Epithelial cell of proximal tubule (primary cell): ENCODE measurements at places on chromosomes 2 and 18.

DNA sequence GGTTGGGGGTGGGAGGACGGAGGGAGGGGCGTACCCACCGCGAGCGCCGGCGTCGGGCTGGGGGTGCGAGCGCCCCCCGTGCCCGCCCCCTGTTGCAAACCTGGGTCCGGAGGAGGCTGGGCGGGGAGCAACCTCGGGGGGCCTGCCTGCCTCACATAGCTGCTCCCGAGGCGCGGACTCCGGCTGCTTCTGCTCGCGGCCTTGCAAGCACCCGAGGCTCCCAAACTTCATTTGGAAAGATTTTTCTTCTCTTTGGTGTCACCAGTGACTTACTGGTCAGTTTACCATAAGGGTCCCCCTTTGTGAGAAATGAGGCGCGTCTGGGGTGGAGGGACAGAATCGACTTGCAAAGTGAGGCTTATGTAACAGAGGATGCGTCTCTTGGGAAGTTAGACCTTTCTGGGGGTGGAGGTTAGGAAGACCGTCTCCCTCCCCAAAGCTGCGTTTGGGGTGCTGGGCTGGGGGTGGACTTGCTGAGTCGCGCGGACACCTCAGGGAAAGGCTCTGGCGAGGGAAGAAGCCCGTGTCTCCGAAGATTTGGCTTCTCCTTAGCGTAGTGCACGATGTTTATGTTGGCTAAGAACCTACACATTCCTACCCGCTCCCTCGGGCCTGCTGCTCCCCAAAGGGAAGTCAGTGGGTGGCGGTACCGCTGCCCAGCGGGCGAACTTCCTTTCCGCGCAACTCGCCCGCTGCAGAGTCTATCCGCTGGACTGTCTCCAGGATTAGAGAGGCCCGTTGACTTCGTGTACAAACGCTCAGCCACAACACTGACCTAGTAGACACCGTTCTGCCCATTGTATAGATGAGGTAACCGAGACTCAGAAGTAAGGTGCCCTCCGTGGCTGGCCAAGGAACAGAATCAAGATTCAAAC lies 559 bp downstream of the TMEM37 start:
- DNase-seq = no peak

DNA sequence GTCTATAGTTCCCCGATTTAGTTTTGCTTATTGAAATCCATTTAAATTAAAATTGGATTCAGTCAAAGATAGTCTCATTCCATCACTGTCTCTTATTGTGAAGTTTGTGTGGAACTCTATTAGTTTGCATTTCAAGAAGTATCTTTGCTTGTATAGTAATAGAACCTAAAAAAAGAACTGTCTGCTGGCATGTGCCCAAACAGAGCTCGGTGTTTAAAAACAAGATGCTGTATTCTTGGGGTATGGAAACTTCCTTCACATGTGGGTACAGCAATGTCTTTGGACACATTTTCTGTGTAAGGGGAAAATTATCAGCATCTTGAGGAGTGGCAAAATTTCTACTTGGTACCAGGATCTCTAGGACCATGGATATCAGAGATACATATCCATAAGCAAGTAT lies 292.6 kb downstream of the PLCL1 start:
- no peak for DNase-seq

- no peak for DNase-seq
These were observed 40.6 kb upstream of the FOSL2 start for GRCh38 chr2:28352104-28352503.

- no peak for DNase-seq
These were observed 560.8 kb upstream of the FAM98A start for GRCh38 chr2:34159901-34160300.

GRCh38 chr18:73040247-73040646 lies 172.5 kb upstream of the NETO1 start:
- DNase-seq = peak; percentile 22

DNA sequence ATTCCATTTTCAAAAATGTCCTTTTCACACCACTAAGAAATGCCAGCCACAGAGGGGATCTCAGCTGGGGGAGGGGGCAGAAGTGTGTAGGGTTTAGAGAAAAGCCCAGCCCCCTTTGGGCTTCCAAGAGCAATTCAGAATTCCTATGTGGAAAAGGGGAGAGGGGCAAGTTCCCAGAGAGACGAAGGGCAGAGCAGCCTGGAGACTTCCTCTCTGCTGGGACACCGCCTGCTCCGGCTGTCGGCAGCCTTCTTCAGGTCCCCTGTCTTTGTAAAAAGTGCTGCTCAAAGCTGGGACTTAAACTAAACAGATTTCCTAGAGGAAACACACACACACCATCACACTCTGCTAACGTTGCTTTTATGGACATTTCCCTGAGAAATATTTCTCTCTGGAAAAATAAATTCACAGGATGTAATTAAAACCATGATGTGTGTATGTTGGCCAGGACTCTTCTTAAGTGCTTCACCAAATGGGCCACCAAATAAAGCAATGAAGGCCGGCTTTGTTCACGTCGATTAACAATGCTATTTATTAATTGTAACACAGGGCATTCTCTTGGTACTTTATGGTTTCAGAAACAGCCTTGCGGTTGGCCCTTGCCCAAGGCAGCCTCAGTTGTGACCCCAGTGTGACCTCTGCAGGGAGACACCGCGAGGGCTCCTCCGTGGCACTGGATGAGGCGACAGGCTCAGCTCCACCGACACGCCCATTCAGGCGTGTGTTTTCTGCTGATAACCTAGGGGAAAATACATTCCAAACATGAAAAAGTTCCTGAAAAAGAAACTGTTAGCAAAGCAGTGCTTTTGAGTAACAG lies 5.6 kb upstream of the ASB1 start:
- DNase-seq = no peak

- no peak for DNase-seq
These were observed 56.9 kb downstream of the BCL2 start for GRCh38 chr18:63262369-63263335.

DNA sequence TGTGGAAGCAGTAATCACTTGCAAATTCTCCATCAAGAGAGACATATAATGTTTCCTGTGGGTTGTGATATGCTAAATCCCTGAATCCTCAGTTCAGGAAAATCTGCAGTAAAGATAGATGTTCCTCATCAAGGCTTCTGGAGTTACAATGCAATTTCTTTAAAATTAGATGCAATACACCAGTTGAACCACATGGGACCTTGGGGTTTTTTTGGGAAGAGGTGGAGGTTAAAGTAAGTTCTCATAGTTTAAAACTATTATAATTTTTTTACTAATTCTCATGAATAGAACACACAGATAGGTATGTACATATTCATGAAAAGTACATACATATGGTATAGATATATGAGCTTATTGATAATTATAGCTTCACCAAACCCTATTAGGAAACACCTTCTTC lies 496.2 kb downstream of the SATB2 start:
- DNase-seq = no peak

DNA sequence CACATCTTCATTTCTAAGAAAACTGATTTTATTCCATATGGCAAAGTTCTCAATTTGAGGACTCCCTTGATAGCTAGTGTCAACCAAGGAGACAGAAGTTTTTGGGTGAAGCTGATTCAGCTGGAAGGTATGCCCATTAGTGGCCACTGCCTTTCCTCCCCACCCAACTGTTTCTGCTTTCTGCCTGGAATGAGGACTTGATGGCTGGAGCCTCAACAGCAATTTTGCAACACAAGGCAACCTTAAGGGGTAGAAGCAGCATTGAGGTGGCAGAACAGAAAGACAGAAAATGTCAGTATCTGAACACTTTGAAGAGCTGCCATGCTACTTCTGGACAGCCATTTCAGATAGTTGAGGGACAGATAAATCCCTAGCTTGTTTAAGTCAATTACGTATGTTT lies 47.0 kb downstream of the INHBB start:
- DNase-seq = no peak

- peak; percentile 74 for DNase-seq
These were observed 111.1 kb downstream of the KLHL14 start for GRCh38 chr18:32661486-32662299.

- DNase-seq = no peak
These were observed at the start of gene PARD6G for GRCh38 chr18:80247393-80247841. Gene PARD6G, minus strand, starts transcription at chr18:80247514. Its CDS starts 166 bp downstream, at chr18:80247348.

DNA sequence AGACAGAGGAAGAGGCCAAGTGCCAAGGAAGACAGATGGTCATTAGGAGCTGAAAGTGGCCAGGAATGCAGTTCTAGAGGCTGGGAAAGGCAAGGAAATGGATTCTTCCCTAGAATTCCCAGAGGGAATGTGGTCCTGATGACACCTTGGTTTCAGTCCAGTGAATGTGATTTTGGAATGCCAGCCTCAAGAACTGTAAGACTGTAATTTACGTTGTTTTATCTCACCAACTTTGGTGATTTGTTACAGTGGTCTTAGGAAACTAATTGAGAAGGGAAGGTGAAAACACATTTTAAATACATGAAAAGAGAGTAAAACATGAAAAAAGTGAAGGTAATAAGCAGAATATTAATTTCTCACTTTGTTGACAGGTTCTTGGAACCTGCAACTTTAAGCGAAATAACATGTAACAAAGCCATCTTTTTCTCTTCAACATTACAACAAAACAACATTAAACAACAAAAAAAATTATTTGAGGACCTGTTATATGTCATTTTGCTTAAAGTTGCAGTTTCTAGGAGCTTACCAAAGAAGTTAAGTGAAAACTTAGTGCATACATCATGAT lies 370.2 kb downstream of the METTL4 start:
- DNase-seq = no peak

DNA sequence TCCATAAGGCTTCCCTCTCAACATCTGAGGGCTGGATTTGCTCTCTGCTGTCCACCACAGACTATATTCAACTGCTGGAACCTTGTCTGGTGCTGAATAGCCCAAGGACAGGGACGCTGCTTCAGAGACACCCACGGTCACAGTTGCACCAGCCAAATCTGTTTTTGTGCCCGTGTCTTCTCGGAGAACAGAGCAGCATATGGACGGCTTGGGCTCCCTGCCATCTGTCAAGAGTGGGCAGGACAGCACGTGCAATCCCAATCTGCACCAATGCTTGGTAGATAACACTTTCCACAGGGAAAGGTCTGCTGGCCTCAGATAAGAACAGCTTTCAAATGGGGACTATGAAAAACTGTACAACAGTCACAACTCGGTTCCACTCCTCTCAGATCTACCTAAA lies 466.1 kb downstream of the TGIF1 start:
- DNase-seq = no peak

DNA sequence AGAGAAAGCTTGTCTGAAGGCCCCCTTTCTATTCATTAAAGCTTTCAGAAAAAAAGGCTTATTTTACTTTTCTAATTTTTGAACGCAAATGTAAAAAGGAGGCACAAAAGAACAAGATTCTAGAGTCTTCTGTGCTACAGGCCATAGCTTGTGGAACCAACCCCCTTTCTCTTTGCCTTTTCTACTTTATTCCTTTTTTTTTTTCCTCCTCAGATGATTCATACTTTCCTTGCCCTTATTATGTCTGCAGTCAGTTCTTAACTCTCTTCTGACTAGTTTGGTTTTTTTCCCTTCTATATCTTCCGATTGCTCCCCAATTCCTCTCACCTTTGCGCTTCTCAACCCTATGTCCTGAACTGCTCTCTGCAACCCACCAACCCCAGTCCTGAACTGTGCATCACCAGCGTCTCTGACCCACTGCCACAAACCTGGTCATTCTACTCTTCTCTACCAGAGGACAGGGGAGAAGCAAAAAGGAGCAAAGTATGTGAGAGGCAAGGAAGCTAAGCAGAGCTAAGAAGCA lies 56.9 kb upstream of the WIPF1 start:
- no peak for DNase-seq

GRCh38 chr2:2681085-2681484 lies 350.0 kb upstream of the MYT1L start:
- DNase-seq = no peak

DNA sequence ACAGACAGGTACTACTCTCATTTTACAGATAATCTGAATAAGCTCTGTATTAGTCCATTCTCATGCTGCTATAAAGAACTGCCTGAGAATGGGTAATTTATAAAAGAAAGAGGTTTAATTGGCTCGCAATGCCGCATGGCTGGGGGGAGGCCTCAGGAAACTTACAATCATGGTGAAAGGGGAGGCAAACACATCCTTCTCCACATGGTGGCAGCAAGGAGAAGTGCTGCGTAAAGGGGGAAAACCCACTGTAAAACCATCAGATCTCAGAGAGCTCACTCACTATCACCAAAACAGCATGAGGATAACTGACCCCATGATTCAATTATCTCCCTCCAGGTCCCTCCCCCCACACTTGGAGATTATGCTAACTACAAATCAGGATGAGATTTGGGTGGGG lies 254.4 kb downstream of the KCNE4 start:
- peak; percentile 4 for DNase-seq

DNA sequence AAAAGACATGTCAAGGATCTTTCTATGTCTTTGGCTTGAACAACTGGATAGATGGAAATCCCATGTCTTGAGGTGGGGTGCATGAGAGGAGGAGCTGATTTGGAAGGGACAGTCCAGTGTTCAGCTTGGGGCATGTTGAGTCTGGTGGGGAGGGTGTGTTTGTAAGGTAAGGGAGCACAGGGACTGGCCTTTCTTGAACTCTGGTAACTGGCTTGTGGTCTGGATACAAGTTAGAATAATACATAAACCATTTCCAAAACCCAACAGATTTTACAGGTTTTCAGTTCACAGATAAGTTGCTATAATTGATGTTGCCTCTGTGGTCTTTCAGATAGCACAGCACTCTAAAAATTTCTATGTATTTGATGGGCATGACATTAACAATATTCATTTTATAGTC lies 24.2 kb downstream of the RHBDD1 start:
- DNase-seq = no peak

DNA sequence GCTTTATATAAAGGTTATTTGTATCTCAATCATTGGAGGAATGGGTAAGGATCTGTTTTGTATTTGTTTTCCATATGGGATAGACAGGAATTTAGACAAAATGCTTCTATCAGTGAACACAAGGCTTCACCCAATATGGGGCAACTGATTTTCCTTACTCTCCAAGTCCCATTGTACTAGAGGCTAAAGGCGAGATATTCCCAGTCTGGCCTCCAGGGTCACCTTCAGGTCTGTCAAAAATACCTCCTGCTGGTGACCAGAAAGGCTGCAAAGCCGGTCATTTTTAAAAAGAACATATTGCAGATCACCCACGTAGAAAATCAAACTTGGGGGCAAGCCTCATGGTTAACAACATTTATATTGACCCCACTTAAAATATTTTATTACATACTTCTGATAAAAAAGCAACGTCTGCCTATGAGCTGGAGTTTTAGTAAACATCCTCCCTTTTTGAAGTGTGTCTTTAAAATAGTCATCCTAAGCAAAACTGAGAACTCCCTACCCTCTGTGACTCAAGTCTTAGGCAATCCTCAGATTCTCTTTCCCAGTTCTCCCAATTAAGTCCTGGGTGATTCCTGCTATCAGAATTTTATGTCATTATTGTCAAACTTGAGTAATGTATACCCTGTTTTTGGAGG lies 276.6 kb downstream of the MREG start:
- DNase-seq = no peak

DNA sequence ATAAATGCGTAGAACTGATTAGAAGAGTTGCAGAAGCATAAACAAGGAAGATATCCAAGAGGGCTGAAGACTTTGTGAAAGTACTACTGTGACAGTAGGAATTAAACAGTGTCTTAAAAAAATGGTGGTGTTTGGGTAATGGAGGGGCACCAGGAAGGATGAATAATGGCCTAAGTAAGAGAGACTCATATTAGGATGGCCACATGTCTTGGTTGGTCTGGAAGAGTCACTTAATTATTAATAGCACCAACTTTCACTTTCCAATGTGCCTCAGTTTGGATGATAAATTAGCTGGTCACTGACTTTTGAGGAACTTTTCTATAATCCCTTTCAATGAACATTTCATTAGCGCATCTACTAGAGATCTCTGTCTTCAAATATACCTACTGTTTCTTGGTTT lies 372.2 kb downstream of the NYAP2 start:
- DNase-seq = no peak

GRCh38 chr2:240603081-240603835 lies 16.7 kb downstream of the CAPN10 start:
- DNase-seq = no peak

GRCh38 chr2:110828330-110828729 lies 96.0 kb downstream of the ACOXL start:
- no peak for DNase-seq
